ENCODE measurements at places on chromosomes 13 and 19. TPM values are rescaled to one million over a fixed set of nuclear protein-coding genes. Genes with fewer than 3 reads are reported as not detected.

Gene FAM98C
- 11.8 TPM for total RNA-seq

Gene DNMT1
- 57.7 TPM for total RNA-seq

Gene HIPK4
- total RNA-seq: 0.29 TPM

Gene CCDC122
- total RNA-seq: 2.4 TPM

Gene SYCN
- not detected for total RNA-seq

Gene ERFL
- total RNA-seq: 0.19 TPM

Gene SBSN
- total RNA-seq: not detected

Gene ASPDH
- not detected for total RNA-seq

Gene CEACAM3
- total RNA-seq: 1.6 TPM

Gene ZNF836
- total RNA-seq: 8.2 TPM

Gene PLPP2
- 7.9 TPM for total RNA-seq

Gene ATXN8OS
- total RNA-seq: not detected

All from mesenteric fat pad (tissue), 1 donor.